Fibroblast of skin of abdomen (primary cell): ENCODE measurements at places on chromosomes 11 and 22.

DNA sequence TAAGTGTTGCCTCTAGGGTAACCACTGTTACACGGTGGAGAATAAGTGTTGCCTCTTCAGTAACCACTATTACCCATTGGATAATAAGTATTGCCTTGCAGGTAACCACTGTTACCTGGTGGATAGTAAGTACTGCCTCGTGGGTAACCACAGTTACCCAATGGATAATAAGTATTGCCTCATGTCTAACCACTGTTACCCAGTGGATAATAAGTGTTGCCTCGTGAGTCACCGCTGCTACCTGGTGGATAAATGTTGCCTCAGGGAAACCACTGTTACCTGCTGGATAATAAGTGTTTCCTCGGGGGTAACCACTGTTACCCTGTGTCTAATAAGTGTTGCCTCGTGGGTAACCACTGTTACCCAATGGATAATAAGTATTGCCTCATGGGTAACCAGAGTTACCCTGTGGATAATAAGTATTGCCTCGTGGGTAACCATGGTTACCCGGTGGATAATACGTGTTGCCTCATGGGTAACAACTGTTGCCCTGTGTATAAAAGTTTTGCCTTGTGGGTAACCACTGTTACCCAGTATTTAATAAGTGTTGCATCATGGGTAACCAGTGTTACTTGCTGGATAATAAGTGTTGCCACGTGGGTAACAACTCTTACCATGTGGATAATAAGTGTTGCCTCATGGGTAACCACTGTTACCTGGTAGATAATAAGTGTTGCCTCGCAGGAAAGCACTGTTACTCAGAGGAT lies 12.3 kb upstream of the NXPE4 start:
- no peak for DNase-seq

DNA sequence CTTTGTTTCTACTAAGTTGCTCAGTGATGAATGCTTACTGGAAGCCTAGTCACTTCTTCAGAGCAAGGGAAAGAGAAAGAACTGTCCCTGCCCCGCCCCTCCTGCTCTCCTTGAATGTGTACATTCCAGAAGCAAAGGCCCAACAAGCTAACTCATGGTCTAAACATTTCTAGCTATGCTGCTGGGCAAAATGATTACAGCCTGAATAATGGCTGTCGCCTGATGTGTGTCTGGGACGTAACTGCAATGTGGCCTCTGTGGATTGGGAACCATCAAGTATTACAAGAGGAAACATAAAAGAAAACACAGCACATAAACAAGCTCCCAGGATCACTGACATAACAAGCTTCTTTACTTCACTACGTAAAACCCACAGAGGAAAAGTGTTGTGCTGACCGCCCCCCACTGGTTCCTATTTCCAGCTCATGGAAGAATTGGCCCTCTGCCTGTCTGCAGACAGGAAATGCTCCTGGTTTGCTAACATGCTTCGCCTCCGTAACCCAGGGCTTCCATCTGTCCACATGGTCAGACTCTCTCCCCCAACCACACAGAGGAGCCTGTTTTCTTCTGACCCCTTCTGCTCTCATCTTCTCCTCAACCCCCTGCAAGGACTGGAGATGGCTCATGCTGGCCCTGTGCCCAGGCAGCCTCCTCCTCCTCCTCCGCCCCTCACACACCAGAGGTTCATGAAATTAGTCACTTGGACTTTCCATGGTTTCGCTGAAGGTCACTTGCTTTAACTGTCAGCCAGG lies 187.2 kb downstream of the MAML2 start:
- DNase-seq: peak; percentile 99

- no peak for DNase-seq
Observed at GRCh38 chr11:122851366-122851966, 13.2 kb downstream of the CRTAM start.

DNA sequence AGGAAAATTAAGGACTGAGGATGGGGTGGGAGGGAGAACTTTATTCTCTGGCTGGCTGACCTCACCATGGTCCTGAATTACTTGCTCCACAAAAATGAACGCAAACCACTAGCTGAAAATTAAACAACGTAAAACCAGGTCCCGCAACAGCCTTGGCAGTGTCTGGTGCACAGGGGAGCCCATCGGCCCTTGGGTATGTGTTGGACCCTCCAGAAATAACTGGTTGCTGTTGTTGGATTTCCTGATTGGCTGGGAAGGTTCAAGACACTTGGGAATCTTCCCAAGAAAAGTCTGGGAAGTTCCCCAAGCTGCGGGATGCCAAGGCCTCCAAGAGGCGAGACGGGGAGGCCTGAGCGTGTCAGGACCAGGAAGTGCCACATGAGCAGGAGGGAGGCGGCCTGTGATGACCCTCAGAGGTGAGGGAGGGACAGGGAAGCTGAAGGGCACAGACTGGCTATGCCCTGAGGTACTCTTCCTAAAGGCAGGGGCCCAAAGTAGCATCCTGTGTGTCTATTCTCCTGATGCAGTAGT lies 10.4 kb upstream of the RASL10A start:
- DNase-seq: no peak

DNA sequence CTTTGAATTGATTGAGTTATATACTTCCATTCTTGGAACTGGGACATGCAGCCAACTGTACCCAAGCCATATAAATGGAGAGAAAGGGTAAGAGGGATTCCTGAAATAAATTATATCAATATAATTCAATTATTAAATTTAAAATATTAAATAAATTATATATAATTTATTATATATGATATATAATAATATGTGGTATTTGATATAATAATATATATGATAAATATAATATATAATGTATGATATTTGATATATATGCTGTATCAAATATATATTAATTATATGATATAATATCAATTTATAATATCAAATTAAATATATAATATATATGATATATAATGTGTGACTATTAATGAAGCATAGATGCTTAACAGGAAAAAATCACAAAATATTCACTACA lies 677.0 kb downstream of the NELL1 start:
- no peak for DNase-seq

GRCh38 chr22:42763965-42764480 lies 43.4 kb upstream of the A4GALT start:
- DNase-seq: no peak

DNA sequence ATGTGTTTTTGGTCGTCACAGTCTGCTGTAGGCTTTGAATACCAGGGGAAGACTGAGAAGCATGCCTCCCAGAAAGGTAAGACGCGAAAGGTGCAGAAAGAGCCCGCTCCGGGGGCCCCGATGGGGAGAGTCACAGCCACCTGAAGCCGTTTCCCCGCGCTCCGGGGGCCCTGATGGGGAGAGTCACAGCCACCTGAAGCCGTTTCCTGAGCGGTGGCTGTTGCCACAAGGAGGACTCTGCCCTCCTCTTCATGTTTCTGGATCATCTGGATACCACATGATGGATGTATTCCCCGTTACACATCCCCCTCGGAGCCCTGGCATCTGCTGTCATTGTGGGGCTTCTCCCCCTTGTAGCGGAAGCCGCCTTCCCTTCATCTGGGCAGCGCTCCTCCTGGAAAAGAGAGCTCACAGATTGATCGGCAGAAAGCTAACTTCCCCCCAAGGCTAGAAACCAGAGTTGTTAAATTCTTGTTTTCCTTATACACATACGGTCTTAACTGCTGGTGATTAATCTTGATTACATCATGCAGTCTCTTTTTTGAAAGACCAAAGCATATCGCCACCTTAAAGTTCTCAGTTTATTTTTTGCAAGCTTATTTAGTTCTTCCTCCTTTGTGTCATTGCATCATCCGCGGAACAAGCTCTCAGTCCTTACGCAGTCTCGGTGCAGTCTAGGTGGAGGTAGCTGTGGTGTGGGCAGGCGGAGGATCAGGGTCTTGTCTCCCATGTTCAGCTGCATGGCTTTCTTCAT lies 17.5 kb downstream of the CTTN start:
- peak; percentile 85 for DNase-seq
